Activated CD4-positive, alpha-beta memory T cell treated with anti-CD3 and anti-CD28 coated beads, Interleukin-2, amount 10 ng/mL, durations not matched to agents 7 days and 5 days (primary cell): ENCODE measurements at places on chromosomes 11 and 22. TPM values are rescaled to one million over a fixed set of nuclear protein-coding genes. Genes with fewer than 3 reads are reported as not detected.

The ASCL2 gene
- 0.35 TPM for total RNA-seq

The CPT1B gene
- total RNA-seq: 60.8 TPM

The MS4A8 gene
- total RNA-seq: not detected

The ZNRF3 gene
- total RNA-seq: 0.58 TPM

The TTC36 gene
- 0.23 TPM for total RNA-seq

The C22orf15 gene
- 1.1 TPM for total RNA-seq

The APOA5 gene
- total RNA-seq: not detected

The KCNK7 gene
- 0.80 TPM for total RNA-seq

The SLC22A6 gene
- total RNA-seq: not detected

The SERPING1 gene
- total RNA-seq: 0.93 TPM

The H19 gene
- total RNA-seq: not detected

The PKNOX2 gene
- total RNA-seq: not detected
